ENCODE measurements at places on chromosomes 1 and 21. TPM values are rescaled to one million over a fixed set of nuclear protein-coding genes. Genes with fewer than 3 reads are reported as not detected.

GRCh38 chr1:74584185-74584584, 71.8 kb upstream of the LRRC53 start:
- DNase-seq: no peak

- no peak for DNase-seq
These were observed 43.3 kb downstream of the GPR3 start for GRCh38 chr1:27435566-27436203.

DNA sequence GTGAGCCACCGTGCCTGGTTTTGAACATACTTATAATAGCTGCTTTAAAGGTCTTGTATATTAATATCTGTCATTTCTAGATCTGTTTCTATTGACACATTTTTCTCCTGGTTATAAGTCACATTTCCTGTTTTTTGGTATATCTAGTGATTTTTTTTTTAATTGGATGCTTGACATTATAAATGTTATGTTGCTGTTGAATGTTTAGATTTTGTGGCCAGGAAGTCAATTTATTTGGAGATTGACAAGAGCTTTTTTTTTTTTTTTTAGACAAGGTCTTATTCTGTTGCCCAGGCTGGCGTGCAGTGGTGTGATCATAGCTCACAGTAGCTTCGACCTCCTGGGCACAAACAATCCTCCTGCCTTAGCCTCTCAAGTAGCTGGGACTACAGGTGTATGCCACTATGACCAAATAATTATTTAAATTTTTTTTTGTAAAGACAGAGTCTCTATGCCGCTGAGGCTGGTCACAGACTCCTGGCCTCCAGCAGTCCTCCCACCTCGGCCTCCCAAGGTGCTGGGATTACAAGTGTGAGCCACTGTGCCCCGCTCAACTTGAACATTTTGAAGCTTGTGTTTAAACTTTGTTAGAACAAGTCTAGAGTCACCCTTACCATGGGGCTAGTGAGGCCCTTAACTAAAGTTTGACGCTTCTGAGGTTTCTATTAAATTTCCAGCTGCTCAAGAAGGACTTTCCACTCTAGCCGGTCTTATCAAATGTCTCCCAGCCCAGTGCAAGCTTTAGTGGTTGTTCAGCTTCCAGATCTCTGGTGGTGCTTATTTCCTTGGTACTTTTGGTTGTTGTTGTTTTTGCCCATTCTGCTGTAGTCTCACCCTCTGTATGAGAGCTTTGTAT, 8.6 kb upstream of the CHI3L2 start:
- no peak for DNase-seq

ACOT11 gene
- 23.3 TPM for total RNA-seq

CR1L gene
- not detected for total RNA-seq
